ENCODE measurements at places on chromosomes 3 and 15.

DNA sequence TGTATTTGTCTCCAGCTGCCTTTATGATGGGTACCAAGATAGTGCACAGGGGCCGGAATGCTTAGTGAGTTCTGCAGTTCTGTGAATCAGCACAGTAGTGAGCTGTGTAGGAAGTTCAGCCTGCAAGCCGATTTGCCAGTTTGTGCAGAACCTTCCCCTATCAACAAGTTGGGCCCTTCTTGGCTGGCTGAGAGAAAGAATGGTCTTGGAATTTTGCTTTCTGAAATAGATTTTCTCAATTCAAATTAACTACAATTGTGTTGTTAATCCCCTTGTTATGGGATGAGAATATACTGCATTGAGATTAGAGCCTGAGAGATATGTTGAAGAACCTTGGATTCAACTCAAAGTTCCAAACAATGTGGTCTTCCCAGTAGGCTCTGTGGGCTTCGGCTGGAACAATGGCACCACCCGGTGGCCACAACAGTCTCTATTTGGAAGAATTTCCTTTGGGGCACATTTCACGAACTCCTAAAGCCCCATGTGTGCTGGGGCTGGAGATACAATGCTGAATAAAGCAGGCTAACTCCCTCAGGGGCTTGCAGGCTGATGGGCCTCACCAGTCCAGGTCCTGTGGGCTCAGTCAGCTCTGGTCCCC, 59.1 kb downstream of the TRIM42 start:
- no peak for DNase-seq

DNA sequence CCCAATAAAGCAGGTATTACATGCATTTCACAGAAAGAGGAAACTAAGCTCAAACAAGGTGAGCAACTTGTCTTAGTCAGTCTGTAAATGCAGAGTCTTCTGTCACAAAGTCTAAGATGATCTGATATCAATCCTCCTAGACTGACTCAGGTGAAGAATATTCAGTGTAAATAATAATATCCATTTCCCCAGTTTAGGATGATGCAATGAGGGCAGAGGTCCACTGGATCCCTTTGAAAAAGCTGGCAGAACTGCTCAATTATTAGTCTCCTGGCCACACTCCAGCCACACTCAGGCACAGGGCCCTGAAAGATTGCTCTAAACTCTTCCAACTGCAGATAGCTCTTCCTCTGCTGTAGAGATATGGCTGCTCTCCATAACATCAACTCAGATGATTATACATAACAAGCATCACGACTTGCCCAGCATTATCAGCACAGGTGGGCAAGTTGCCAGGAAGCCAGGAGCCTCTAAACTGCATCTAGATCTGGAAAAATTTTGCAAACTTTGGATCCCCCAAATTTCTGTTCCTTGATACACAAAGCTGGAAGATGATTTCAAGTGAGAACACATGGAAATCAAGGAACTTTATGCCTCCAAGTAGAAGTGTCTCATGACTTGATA, 129.8 kb upstream of the CPNE4 start:
- DNase-seq: no peak

DNA sequence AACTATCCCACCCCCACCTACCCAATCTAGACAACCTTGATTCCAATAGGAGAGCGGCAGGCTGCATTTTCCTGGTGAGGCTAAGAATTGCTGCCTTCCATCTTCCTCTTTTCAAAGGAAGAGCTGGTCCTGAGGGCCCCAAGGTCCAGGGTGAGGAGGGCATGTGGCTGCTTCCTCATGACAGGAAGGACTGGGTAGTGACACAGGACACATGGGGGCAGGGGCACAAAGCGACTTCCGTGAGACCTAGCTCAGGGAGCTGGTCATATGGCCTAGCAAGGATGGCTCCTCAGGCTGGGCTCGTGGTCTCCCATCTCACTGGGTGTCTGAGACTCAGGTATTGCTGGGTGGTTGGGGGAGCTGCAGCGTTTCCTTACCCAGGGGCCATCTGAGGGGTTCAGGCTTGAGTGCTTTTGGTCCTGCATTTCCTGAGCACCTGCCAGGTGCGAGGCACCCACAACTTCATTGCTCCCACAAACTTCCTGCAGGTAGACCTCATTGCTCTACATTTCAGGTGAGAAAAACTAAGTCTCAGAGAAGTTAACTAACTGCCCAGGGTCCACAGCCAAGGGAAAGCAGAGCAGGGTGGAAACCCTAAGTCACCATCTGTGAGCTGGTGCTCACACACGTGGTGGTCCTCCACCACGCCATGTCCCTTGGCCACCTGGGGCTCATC, 160.0 kb upstream of the TLE3 start:
- DNase-seq: no peak

- no peak for DNase-seq
These were observed 30.7 kb downstream of the PLA1A start for GRCh38 chr3:119628390-119628789.

GRCh38 chr15:77497942-77498361, 77.3 kb downstream of the HMG20A start:
- no peak for DNase-seq

- no peak for DNase-seq
These were observed 768.1 kb downstream of the GBE1 start for GRCh38 chr3:80993241-80993945.

DNA sequence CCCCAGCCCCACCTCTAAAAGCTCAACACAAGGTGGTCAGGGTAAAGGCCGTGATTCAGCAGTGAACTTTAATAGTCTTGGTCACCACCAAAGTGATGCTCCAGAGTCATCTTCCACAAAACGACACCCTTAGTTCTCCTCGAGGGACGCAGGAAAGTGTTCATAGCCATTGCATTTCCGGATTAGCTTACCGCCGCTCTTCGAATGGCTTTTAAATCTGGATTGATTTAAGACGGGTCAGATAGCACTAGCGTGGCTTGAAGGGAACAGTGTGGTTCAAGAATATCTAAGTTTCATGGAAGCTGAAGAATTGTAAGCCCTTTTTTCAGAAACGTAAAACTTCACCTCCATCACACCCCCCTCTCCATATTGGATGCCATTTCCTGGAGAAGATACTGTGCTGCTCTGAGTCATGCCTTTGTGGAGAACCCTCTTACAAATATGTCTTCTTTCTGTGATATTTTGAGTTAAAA, 829 bp downstream of the RNF7 start:
- no peak for DNase-seq

DNA sequence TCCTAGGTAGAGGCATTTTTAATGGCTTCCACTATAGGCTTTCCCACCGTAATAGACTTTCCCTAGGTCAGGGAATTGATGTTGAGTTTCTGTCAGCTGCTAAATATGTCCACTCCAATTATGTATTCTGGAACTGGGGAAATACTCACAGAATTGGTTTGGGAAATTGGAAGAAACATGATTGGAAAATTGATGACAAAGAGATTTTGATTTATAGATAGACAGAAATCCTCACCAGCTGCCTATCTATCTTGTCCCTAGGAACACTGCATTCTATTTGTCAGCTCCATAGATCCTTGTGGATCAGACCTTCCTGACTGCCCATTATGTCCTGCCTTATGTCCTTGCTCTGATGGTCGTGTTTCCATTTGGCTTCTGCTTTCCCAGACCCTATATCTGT, 75.6 kb upstream of the TNIK start:
- no peak for DNase-seq

GRCh38 chr15:81948751-81949150, 97.1 kb downstream of the MEX3B start:
- no peak for DNase-seq

- DNase-seq: no peak
These were observed 32.4 kb upstream of the SETMAR start for GRCh38 chr3:4270720-4271119.

- no peak for DNase-seq
These were observed 29.0 kb downstream of the CCDC80 start for GRCh38 chr3:112611752-112612515.

GRCh38 chr15:77507143-77507897, 86.6 kb downstream of the HMG20A start:
- DNase-seq: no peak

DNA sequence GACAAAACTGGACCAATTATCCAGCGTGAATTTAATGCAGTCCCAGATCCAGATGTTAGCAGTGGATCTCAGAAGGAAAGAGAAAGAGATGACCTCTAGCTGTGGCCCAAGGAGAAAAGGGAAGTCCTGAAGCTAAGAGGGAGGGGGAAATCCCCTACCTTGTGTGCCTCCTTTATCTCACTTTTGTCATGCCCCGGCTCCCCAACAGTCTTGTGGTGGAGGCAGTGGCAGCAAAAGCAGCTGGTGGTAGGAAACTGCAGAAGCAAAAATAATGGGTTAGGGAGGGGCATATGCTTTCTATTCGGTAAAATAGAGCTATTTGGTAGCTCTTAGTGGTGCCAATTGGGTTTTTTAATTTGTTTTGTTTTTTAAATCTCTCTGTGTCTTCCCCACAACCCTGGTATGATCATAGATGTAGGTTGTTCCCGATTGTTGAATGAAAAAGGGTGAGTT, 56.5 kb downstream of the MCTP2 start:
- no peak for DNase-seq

DNA sequence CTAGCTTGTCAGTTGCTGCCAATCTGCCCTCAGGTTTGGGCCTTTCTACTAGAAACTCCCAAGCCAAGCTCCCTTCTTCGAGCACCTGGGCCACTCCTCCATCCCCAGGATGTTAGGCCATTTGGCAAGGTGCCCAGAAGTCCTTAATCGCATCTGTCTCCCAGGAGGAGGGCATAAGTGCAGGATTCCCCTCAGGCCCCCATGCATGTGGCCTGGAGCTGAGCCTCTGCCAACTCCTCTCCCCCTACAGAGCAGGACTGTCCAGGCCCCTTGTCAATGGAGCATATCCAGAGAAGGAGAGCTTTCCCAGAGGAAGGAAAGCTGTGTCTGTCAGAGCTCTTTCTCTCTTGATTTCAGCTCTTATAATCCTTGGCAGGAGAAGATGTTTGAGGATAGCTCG, 182.6 kb upstream of the ROPN1 start:
- DNase-seq: no peak

DNA sequence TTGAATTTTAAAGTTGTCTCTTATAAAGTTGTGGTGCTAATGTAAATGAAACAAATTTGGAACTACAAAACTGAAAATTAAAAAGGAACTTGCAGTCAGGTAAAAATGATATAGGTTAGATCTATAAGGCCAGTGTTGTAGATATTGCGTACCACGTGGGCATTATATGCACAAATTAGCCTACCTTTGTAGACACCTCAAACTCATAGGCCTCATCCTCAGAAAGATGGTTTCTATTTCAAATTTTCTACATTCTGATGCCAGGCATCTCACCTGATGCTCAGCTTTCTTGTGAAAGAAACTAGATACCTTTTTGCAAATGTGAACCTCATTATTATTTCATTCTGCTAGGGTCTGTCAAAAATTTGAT, 25.6 kb downstream of the TMEM207 start:
- no peak for DNase-seq

DNA sequence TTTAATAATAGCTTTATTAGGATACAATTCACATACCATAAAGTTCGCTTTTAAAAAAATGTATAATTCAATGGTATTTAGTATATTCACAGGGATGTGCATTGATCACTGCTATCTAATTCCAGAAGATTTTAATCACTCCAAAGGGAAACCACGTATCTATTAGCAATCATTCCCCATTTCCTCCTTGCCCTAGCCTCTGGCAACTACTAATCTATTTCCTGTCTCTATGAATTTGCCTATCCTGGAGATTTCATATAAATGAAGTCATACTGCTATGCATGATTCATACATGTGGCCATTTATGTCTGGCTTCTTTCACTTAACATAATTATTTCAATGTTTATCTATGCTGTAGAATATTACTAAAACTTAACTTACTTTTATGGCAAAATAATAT, 32.0 kb upstream of the CASR start:
- DNase-seq: no peak

GRCh38 chr3:141909408-141909807, 33.0 kb downstream of the ATP1B3 start:
- no peak for DNase-seq

GRCh38 chr3:65777050-65777449, 261.7 kb downstream of the MAGI1 start:
- no peak for DNase-seq

DNA sequence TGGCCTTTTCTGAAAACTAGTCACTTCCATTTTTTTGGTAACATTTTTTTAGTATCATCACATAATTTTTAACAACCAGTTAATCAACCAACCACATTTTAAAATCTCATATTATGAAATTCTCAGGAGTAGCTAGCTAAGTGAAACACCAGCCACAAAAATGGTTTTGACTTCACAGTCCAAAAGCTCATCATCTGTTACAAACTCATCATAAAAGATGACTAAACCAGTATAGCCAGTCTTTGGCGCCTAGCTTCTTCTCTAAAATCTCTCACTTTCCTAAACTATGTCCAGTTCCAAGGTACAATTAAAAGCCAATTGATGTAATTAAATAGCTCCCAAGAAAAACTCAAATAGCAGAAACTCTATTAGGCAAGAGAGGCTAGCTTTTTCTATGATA, 88.2 kb upstream of the ZNF385D start:
- no peak for DNase-seq

DNA sequence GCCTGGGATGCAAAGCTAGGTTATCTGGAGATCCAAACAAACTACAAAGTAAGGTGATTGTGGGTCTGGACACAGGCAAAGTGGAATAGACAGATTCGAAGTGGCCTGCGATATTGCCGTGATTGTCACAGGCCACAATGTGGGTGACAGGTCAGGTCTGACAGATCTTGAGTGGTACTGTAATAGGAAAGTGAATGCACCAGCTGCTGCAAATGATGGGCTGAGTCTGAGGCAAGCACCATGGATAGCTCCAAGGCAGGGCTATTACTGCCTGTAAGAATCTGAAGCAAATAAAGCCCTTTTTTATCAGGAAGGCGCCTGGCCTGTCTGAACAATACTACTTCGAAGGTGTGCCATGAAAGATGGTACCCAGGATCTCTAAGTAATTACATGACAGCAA, 10.0 kb downstream of the ARMC8 start:
- no peak for DNase-seq

DNA sequence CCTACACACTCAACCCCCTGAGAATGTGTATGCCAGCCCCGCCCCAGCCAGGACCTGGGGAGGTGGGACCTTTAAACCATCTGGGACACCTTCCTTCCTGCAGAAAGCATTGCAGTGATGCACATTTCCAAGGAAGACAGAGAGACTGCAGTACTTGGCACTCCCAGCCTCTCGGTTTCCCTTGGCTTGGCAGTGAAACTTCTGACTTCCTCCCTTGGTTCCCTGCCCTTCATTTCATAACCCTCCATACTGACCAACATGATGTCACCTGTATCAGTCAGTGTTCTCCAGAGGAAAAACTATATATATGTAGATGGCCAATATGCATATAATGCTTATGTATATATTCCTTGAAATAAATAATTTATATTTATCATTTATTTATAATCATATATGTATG, 103.2 kb downstream of the SST start:
- DNase-seq: no peak
